ENCODE measurements at places on chromosomes 1 and 21.

- DNase-seq = no peak
Observed at GRCh38 chr1:95236784-95237575, 3.0 kb downstream of the RWDD3 start.

DNA sequence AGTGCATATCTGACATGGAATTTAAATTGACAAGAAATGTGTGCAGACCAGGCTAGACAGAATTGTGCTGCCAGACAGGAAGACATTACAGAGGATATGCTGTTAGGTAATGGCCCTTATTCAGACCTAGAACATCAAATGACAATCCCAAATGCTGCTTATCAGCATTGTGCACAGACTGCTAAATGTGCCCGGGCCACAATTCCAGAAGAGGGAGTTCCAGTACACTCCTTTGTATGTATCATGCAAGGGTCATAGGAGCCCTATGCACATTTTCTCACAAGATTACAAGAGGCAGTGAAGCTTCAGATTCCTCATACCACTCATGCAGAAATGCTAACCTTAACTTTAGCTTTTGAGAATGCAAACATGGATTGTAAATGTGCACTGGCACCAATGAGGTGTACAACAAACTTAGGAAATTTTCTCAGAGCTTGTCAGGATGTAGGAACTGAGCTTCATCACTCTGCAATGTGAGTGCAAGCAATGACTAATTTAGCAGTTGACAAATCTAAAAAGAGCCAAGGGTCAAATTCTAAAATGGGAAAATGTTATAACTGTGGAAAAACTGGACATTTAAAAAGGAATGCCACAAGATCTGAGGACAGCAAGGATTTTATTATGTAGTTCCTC, 273.5 kb downstream of the COL11A1 start:
- no peak for DNase-seq

DNA sequence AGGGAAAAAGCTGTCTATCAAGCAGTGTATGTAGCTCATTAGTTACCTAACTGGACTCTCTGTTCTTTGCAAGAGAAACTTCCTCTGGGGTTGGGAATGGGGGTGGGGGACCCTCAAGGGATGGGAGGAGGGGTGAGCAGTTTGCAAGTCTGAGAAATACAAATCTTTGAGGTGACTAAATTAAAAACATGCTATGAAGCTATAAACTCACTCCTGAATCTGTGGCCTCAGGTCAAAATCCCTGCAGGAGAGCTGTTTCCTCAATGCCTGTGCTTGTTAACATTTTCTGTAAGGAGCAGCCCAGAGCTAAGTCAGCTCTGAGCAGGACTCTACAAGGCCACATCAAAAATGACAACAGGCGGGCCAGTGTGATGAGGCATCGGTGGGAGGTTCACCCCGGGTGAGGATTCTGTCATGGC, 32.8 kb upstream of the PTPRC start:
- DNase-seq = peak; percentile 54

DNA sequence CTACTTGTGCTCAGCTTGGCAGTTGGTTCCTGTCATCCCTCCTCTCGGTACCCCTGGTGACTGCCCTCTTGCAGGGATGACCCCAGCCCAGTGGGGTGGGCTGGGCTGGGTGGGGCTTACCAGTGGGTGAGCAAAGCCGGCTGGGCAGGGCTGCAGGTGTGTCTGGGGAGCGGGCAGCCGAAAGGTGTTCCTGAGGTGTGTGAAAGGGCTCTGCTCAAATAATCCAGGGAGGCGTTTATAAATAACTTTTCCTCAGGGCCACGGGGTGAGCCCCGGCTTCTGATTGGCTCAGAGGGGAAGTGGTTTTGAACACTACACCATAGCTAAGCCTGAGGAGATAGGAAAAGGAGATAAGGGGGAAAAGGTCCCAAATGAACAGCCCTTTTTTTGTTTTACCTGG, at the start of gene SLC26A9:
Gene SLC26A9 (minus strand): TSS at position 212 of the 400 bp plus-strand sequence. CDS start 7,636 bp downstream, outside the sequence.
- no peak for DNase-seq

DNA sequence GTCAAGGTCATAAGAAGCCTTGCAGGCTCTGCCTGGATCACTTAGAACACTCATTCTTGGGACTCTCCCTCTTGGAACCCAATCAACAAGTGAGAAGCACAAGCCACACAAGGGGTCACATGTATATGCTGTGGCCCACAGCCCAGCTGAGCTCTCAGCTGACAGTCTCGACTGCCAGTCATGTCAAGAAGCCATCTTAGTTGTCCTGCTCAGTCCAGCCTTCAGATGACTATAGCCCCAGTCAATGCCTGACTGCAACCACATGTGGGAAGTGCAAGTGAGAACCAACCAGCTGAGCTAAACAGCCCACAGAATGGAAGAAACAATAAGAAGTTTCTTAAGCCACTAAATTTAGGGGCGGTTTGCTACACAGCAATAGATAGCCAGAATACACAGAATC, 356.0 kb downstream of the KCNH1 start:
- DNase-seq = no peak

GRCh38 chr1:91761295-91761721, 124.6 kb downstream of the TGFBR3 start:
- DNase-seq = no peak

GRCh38 chr21:33414068-33414467, 10.9 kb downstream of the IFNGR2 start:
- no peak for DNase-seq

- peak; percentile 54 for DNase-seq
Observed at GRCh38 chr1:211951856-211952255, 83.5 kb downstream of the INTS7 start.

Measured in astrocyte of the spinal cord (primary cell).